Skeletal muscle tissue (tissue), 5 donors: ENCODE measurements at places on chromosomes 4 and X. TPM values are rescaled to one million over a fixed set of nuclear protein-coding genes. Genes with fewer than 3 reads are reported as not detected.

The GPR34 gene
- total RNA-seq = 13.6 TPM

The RGN gene
- 3.1 TPM for total RNA-seq

The DNAAF6 gene
- total RNA-seq = not detected

The SLC7A11 gene
- total RNA-seq = 1.0 TPM

The PFKFB1 gene
- not detected for total RNA-seq

The SOWAHB gene
- under 0.01 TPM for total RNA-seq

The TRPC5OS gene
- total RNA-seq = not detected

The DRD5 gene
- total RNA-seq = under 0.01 TPM

The BMP3 gene
- total RNA-seq = 1.6 TPM

The TIGD4 gene
- total RNA-seq = 2.1 TPM
